ENCODE measurements at places on chromosomes 6 and 20. TPM values are rescaled to one million over a fixed set of nuclear protein-coding genes. Genes with fewer than 3 reads are reported as not detected.
A peak's percentile ranks its signal among the peaks of the same experiment; 100 is the strongest.

The OTOR gene
- not detected for total RNA-seq

The TFAP2C gene
- total RNA-seq: not detected

The CLPSL2 gene
- total RNA-seq: not detected

DNA sequence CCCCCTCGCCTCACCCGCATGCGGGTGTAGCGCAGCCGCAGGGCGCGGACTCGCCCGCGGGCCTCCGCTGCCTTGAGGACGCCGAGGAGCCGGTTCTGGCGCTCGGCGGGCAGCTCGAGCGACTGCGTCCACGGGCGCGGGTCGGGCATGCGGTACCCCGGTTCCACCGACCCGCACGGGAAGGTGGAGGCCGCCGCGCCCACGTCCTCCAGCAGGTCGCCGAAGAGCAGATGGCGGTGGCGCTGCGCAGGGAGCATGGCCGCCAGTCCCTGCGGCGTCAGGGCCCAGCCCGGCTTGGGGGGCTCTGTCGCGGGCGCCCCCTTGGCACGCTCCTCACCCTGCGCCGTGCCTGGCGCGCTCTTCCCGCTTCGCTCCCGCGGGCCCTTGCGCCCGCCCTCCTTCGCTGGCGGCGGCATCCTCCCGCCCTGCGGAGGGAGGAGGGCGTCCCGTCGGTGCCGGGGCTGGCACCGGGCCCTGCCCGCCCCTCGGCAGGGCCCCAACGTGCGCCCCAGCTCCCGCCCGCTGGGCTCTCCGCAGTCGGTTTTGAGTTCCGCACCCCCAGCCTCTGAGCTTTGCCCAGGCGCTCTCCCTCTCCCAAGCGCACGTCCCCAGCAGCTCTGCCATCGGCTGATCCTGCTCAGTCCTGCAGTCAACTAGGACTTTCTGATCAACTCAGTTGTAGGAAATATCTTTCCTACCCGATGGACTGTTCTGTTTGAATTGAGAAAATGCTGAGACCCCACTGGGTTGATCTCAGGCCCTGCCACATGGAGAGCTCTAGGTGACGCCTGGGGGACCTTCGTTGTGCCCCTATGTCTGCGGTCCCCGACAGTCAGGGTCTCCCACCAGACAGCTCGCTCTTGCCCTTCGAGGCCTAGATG lies at the start of gene LKAAEAR1:
LKAAEAR1 (minus strand) TSS at position 595 of the 881 bp plus-strand sequence; CDS start at position 416, 179 bp downstream.
- no peak for DNase-seq

GRCh38 chr6:98975421-98975820 lies 27.7 kb upstream of the FBXL4 start:
- no peak for DNase-seq

DNA sequence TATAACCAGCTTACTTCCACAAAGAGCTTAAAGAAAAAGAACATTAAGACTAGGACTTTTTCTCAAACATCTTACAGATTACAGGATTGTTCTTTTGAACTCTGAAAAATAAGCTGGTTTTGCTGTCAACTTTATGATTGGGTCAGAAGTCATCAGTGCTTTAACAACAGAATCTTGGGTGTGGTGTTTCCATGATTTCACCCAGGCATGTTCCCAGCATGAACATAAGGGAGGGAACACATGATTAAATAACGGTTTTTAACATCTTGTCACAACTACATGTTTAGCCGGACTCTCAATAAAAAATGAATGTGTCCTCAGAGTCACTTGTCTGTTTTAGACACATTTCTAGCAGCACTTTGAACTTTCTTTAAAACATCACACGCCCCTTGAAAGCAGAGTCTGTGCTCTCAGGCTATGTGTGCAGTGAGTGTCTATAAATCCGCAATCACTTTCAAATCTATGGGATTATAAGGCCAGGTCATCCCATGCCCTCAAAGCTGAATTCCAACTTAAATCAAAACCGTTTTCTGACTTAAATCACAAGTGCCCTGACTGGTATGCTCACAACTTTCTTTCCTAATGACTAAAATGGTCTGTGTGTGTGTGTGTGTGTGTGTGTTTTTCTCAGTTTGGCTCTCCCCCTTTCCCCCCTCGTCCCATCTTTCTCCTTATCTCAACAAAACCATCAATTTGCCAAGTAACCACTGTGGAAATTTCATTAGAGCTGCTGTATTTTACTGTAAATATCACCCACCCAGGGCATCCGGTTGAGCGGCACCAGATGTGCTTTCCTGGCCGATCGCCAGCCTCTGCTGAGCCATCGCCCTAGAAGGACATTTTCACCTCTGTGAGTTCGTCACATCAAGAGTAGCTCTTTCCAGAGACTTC lies 216.8 kb upstream of the DTNBP1 start:
- peak; percentile 46 for DNase-seq

DNA sequence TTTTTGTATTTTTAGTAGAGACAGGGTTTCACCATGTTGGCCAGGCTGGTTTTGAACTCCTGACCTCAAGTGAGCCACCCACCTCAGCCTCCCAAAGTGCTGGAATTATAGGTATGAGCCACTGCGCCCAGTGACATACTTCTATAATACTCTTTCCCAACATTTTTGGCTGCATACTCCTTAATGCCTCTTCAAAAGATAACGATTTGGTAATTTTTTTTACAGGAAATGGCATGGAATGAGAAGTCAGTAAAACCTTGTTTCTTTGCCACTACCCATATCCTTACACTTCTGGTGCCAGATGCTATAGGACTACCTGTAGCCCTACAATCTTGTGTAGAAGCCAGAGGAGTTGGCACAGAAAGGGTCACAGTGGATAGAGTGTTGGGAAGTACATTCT lies 41.4 kb upstream of the SGK1 start:
- DNase-seq: no peak

DNA sequence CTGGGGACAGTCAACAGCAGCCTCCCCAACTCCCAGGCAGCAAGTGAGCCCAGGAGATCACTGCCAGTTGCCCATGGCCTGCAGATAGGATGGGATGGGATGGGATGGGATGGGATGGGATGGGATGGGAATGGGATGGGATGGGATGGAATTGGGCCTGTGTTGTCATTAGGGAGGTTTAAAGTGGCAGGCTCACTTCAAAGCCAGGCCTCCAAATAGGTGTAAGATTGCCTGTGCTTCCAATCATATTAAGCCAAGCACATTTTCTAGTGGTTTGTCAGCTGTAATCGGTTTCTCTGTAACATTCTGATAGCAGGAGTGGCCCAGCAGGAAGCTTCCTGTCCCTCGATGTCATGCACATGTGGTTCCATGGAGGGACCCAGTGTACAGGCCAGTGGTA lies 82.7 kb upstream of the NXT1 start:
- DNase-seq: no peak

DNA sequence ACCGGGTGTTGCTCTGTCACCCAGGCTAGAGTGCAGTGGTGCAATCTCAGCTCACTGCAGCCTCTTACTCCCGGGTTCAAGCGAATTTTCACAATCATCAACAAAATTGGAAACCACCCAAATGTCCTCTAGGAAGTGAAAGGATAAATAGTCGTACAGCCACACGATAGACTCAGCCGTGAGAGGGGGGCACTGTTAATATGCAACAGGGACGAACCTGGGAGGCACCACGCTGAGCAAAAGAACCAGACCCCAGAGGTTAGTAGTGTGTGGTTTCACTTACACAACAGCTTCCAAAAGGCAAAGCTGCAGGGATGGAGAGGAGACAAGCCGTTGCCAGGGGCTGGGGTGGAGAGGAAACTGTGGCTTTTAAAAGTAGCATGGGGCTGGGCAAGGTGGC lies 30.1 kb upstream of the NTSR1 start:
- DNase-seq: no peak

- DNase-seq: no peak
Observed at GRCh38 chr6:23200946-23201345, 631.6 kb downstream of the HDGFL1 start.

Measured in CD4-positive, alpha-beta T cell (primary cell).